ENCODE measurements at places on chromosomes 7 and 10.

GRCh38 chr10:66714741-66715140 is 211.1 kb upstream of the LRRTM3 start:
- no peak for DNase-seq

DNA sequence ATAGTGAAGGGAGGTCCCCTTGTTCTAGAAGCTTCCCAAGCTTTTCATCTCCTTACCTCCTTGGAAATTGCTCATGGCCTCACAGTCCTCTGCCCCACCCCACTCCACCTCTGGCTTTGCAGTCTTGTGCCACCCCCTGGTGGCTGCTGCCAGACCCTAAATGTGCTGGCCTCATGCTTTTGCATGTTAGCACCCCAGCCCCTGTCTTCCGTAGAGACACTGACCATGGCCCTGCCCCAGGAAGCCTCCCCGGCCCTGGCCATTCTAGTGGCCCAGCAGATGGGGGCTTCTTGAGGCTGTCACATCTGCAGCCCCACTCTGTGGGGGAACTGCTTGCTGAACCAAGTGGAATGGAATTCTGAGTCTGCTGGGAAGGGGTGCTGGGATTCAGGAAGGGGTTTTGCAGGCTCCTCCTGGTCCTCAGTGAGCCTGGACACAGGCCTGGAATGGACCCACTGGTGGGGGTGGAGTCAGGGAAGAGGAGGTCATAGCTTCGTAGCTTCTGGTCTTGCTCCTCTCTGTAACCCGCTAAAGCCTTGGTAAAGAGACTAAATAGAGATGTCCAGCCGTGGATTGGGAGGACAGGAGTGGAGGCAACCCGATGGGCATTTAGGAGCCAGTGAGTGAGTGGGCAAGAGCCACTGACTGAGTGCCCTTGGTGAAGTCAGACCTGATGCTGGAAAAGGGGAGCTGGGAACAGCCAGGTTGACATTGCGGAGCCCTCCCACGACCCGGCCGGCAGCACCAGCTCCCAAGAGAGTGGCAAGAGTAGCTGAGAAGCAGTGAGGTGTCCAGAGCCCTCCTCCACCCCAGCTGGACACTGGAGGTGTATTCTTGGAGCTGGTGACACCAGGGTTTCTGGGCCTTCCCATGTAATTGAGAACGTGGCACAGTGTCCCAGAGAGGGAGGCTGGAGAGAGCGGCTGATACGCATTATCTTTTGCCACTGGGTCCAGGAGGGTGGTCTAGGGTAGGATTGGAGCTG is 20.9 kb downstream of the RAMP3 start:
- DNase-seq = no peak

- no peak for DNase-seq
These were observed 18.5 kb downstream of the DDIT4 start for GRCh38 chr10:72292223-72292691.

DNA sequence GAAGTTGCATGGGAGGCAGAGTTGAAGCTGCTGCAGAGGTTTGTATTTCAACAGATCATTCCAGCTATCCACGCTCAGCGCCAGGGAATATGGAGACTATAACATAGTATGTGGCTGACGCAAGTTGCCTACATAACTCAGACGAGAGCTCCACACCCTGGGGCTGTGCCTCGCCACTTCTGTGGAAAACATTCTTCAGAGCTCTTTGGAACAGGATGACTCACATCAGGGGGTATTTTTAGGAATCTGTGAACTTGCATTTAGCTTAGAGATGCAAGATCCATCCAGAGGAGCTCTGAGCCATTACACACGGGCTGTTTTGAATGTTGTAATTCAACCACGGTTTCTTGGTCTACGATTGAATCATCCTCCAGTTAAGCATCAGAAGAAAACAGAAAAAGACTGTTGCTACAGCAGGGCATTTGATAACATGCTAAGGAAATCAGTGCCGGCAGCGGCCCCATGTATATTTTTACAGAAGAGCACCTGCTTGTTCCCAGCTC is 481.5 kb upstream of the AKR1E2 start:
- DNase-seq = no peak

- DNase-seq = no peak
These were observed 90.3 kb downstream of the CHN2 start for GRCh38 chr7:29284696-29285443.

GRCh38 chr10:122348935-122349361 is 25.6 kb upstream of the PLEKHA1 start:
- DNase-seq = no peak

DNA sequence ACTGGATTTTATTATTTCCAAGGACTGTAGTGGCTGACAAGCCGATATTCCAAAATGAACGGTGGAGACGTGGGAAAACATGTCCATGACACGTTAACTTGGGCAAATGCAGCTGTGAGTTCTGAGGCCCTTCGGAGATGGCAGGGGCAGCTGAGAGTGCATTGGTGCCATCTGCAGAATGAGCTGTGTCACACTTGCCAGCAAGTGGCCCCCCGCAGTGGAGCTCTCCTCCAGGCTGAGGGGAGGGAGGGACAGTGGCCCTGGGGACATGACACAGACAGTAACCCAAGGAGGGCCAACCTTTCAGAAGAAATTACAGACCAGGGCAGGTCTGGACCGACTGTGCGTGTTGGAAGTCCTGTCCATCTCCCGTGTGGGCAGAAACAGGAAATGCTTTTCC is 139.4 kb downstream of the SVIL start:
- DNase-seq = no peak

- no peak for DNase-seq
These were observed 138.1 kb downstream of the NOC3L start for GRCh38 chr10:94224656-94225055.

- no peak for DNase-seq
These were observed 540.4 kb downstream of the CNTNAP2 start for GRCh38 chr7:146656988-146657387.

DNA sequence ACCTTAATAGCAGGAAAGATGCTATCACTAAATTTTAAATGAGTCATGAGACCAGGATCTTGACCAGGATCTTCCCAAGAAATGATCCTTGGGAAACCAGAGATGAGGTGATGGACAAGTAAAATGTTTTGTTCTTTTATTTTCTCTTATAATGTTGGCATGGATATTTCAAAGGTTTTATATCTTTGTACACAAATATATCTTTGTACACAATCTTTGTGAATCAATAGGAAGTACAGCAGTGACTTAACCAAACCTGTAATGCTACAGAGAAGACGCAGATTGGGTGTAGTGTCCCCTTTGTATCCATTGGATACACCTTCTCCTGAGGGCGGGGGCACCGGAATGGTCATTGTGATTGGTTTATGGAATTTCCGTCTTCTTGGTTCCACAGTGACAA is 180.1 kb upstream of the CCDC6 start:
- DNase-seq = no peak

- no peak for DNase-seq
These were observed 72.4 kb upstream of the LRRC4 start for GRCh38 chr7:128103498-128104107.

GRCh38 chr10:84241185-84241790 is at the start of gene LRIT1:
Gene LRIT1, minus strand, starts transcription at chr10:84241546. Its CDS starts 107 bp downstream, at chr10:84241439.
- no peak for DNase-seq

DNA sequence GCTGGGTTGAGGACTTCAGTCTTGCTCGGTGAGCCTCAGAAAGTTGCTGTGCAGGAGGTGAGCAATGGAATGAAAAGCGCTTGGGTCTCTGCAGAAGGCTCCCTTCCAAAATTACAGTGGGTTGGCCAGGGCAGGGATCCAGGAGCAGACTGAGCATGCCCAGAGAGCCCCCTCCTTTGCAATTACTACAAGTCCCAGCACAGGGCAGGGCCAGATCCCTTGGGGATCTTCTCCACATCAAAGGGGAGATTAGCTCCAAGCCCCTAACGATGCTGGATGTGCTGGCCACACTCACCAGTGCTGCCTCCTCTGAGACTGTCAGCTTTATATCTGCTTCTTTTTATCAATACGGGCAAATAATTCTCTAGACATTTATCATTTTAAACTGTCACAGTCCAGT is 337.5 kb downstream of the RPS24 start:
- DNase-seq = no peak

- DNase-seq = no peak
These were observed 141.4 kb upstream of the BET1 start for GRCh38 chr7:94145602-94146001.

GRCh38 chr7:33155811-33156210 is 26.4 kb downstream of the BBS9 start:
- no peak for DNase-seq

DNA sequence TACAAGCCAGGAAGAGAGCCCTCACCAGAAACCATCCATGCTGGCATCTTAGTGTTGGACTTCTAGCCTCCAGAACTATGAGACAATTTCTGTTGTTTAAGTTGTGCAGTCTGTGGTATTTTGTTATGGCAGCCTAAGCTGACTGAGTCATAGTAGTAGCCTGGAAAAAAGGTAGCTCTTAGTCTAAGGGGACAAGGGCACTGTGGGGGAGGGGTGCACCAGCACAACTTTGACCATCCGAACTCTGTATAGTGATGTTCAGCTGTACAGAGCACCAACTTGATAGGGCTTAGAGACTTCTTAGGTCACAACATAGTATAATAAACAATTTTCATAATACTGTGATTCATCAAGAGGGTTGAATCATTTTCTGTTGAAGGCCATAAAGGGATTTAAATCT is 14.3 kb downstream of the EIF4EBP2 start:
- no peak for DNase-seq

- no peak for DNase-seq
These were observed 6.8 kb upstream of the ASB15 start for GRCh38 chr7:123594813-123595241.

DNA sequence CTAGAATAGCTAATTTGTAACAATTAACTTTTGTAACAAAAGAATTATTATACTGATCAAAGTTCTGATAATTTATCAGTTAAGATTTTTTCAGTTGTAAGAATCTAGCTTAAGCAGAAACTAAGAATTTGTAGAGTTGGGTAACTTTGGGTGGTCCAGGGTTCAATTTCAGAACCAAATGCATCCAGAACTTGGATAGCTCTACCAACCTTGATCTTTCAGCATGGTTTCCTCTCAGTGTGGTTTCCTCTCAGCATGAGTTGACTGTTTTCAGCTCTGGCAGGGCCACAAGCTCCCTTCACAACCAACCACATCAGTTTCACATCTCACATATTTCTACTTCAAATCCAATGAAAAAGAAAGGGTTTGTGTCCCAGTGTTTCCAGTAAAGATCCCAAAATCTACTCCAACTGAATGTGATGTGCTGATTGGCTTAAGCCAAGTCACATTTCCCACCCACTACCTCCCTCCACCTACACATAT is 3.3 kb upstream of the FAS start:
- DNase-seq = no peak

DNA sequence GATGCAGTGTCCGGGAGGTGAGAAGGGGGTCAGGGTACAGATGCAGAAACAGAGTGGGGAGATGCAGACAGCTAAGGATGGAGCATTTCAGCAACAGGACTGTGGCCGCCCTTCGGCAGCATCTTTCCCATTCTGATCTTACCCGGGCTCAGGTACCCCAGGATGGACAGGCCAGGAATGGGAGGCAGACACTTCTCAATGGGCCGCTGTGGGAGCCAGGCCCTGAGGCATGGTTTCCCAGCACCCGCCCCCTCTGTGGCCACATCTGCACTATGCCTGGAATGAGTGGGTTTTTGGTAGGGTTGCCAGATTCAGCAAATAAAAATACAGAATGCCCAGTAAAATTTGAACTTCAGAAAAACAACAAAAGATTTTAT is 105.2 kb upstream of the CTBP2 start:
- no peak for DNase-seq

DNA sequence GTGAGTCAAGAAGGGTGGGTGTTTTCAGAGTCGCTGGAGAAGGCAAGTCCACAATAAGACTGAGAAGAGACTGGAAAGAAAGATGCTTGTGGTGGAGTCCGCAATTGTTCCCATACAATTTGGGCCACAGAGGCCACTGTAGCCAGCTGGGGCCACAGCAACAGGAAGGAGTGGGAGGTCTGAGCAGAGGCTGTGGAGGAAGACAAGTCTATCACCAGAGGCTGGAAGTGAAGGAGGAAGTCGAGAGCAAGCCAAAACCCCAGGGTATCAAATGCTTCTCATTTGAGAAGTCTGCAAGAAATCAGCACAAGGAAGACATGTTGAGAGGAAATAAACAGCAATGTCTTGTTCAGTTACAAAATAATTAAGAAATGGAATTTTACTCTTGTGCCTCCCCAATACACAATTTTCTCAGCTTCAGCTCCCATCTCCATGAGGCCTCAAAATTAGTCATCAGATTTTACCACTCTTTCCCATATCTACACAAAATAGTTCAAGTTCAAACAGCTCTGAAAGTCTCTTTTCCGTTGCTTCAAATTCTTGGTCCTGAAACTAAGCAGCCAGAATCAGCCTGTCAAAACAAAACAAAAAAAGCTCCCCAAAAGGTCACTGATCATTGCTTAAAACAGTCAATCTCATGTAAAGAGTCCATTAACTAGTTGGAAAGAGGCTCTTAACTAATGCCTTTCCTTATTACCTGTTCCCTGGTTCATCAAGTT is 31.6 kb downstream of the SLC16A12 start:
- no peak for DNase-seq

- DNase-seq = no peak
These were observed 46.4 kb downstream of the MTURN start for GRCh38 chr7:30181211-30181610.

- no peak for DNase-seq
These were observed 406 bp downstream of the SYNPO2L start for GRCh38 chr10:73655257-73655989.

DNA sequence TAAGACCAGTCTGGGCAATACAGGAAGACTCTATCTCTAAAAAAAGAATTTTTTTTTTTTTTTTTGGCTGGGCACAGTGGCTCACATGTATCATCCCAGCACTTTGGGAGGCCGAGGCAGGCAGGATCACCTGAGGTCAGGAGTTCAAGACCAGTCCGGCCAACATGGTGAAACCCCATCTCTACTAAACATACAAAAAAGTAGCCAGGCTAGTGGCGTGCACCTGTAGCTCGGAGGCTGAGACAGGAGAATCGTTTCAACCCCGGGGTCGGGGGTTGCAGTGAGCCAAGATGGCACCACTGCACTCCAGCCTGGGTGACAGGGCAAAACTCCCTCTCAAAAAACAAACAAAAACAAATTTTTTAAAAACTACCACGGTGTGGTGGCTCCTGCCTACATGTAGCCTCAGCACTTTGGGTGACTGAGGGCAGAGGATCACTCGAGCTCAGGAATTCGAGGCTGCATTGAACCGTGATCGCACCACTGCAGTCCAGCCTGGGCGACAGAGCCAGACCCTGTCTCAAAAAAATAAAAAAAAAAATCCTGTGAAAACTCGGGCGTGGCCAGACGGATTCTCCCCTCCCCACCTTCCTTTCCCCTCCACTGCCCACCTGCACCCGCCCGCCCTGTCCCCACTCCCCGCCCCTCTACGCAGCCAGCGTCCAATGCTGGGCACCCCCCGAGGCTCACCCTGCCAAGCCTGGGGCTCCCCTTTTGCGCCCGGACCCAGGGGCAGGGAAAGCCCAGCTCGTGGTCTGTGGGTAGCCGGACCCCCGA is 745 bp upstream of the ORAI2 start:
- DNase-seq = no peak

GRCh38 chr10:122132331-122132755 is 138.8 kb upstream of the BTBD16 start:
- DNase-seq = no peak

GRCh38 chr10:3786295-3787015 is 1.4 kb upstream of the KLF6 start:
- no peak for DNase-seq

GRCh38 chr7:55071411-55072175 is 52.8 kb downstream of the EGFR start:
- no peak for DNase-seq

GRCh38 chr7:1360521-1360971 is 98.7 kb downstream of the MICALL2 start:
- DNase-seq = no peak
